ENCODE measurements at places on chromosomes 1 and 21.

- DNase-seq: no peak
Measured at GRCh38 chr1:96587222-96587621, 134.4 kb upstream of the PTBP2 start.

DNA sequence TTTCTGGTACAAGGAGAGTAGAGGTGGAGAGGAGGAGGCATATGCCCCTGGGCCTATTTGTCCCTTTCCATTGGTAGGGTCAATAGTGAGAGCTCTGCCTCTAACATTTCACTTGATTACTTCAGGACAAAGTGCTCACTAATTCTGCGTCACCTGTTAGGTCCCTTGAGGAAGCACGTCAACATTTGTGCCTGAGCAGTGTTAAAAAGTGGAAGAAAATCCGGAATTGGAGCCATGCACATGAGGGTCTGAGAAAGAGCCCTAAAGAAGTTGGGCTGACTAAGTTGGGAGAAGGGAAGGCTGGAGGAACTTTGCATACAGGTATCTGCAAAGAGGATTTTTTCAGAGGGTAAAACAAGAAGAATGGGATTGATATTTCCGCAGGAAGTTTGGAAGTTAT lies 1.9 kb downstream of the SLC25A44 start:
- no peak for DNase-seq

DNA sequence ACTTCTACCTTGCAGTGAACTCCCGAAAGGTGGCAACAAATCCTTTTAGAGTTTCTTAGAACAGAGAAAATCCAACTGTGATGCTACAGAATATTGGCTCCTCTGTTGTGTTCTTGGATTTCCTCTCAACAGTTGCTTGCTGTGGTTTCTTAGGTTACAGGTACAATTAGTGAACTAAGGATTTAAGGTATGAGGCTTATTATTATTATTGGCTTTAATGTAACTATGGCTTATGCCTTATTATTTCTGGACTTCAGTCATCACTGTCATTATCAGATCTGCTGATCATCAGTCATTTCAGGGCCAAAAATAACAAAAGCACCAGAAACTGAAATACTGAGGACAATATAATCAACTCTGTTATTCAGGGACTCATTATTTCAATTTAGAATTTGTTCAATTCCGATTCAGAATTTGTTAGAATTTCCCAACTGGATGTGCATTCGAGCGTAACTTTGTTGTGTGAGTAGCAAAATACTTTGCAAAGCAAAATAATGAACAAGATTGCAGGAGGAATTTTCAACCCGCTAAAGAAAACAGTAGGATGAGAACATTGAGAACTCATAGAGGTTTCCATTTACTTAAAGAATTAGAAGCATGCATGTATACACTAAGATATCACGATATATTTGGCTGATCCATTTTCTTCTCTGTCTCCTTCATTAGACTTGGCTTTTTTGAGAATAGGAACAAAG lies 65.5 kb upstream of the AK4 start:
- no peak for DNase-seq

DNA sequence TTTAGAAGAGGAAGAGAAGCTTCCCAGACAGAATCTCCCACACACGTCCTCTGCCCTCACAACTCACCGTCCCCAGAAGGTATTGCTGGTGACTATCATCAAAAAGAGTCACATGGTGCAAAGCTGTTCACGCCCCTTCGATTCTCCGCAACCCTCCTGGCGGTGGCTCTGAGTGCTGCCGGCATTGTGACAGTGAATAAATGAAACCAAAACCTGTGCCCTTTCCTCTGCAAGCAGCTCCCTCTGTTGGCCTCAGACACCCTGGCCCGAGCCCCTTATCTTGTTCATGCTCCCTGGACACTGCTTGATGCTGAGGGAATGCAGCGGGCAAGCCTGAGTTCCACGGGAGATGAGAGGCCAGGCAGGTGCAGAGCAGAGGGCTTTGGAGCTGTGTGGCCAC lies 510.3 kb downstream of the NPHP4 start:
- DNase-seq: no peak

DNA sequence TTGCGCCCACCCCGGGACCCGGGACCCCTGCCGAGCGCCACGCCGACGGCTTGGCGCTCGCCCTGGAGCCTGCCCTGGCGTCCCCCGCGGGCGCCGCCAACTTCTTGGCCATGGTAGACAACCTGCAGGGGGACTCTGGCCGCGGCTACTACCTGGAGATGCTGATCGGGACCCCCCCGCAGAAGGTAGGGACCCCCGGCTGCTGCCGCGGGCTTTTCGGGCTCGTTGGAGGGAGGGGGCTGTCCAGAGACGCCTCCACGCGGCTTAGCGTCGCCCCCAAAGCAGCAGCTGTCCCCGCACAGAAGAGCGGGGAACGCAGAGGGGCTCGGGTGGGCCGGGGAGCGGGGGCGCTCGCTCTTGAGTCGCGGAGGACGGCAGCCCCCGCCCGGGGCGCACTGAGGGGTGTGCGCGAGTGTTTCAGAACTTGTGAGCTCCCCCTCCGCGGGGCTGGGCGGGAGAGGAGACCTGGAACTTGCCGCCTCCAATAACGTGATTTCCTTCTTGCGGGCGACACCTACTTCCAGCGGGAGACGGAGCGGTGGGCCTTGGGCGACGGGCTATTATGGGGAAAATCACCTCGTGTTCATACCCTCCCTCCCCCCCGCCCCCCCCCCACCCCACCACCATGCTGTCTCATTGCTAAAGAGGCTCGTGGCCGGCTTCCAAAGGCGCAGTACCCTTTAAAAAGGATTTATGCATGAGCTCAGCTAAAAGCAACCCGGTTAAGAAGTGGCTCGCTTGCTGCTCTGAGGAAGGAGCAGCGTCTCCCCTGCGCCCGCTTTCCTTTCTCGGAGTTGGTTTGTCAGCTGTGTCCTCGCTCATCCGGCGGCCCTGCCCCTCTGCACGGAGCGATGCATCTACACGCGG lies 664 bp downstream of the BACE2 start:
- DNase-seq: peak; percentile 33
